HFF-Myc (cell line): ENCODE measurements at places on chromosomes 7 and 10.
A peak's percentile ranks its signal among the peaks of the same experiment; 100 is the strongest.

- DNase-seq = no peak
These were observed 7.9 kb upstream of the EMX2 start for GRCh38 chr10:117534321-117535297.

GRCh38 chr7:8436965-8437364 is 3.6 kb downstream of the NXPH1 start:
- no peak for DNase-seq

GRCh38 chr10:47257396-47258120 is 42.4 kb upstream of the GDF10 start:
- no peak for DNase-seq

- DNase-seq = no peak
These were observed 344.4 kb upstream of the PODXL start for GRCh38 chr7:131900785-131901287.

DNA sequence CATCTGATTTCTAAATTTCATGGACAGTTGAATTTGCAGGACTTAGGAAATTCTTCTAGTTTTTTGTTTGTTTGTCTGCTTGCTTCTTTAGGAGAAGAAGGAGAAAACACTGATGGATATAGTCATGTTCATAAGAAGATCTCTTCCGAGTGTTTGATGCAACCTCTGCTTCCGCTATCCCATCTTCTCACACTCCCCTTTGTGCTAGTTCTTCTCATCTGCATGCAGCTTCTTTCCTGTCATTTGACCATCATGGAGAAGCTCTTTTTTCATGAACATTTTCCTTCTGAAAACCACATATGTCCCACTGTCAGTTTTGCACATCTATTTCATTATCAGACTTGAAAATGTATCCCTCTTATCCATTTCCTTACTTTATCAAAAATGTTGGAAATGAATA is 346.9 kb upstream of the PRKCQ start:
- no peak for DNase-seq

DNA sequence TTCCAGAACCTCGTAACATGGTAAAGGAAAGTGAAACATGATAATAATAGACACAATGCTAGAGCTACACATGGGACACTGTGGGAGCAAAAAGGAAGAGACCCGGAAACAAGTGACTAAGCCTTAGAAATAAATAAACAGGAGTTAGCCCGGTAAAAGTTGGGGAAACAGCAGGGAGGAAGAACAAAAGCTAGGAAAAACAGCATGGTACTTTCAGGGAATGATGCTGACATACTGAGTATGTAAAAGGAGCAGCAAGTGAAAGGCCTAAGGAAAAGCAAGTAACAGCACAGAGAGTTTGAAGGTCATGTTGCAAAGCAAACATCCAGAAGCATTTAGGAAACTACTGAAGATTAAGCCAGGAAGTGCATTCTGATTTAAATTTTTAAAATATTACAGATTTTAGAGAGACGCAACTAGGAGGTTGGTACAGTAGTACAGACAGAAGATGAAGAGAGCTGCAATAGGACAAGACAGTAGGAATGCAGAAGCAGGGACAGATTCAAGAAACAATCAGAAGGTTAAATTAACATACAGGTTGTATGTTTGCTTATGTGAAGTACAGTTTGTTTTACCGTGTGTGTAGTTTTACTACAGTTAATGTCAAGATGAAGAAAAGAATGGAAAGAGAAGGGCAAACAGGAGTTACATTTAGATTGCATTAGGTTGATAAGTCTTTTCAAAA is 63.7 kb downstream of the ARHGAP12 start:
- peak; percentile 9 for DNase-seq

DNA sequence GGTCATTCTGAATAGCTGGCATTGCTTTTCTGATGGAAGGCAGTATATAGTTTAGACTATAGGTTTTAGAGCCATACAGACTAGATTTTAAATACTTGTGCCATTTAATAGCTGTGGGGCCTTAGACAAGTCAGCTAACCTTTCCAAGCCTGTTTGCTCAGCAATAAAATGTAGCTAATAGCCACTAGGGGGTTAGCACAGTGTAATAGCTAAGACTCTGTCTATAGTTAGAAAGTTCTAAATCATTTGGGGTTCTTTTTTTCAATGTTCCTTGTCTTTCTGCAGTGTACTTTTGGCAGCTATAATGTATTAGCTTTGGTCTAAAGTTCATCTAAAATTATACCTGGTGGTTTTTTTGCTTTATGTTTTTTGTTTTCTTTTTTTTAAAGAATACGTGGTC is 7.5 kb upstream of the KIFBP start:
- DNase-seq = no peak
